ENCODE measurements at places on chromosomes 1 and 21.

DNA sequence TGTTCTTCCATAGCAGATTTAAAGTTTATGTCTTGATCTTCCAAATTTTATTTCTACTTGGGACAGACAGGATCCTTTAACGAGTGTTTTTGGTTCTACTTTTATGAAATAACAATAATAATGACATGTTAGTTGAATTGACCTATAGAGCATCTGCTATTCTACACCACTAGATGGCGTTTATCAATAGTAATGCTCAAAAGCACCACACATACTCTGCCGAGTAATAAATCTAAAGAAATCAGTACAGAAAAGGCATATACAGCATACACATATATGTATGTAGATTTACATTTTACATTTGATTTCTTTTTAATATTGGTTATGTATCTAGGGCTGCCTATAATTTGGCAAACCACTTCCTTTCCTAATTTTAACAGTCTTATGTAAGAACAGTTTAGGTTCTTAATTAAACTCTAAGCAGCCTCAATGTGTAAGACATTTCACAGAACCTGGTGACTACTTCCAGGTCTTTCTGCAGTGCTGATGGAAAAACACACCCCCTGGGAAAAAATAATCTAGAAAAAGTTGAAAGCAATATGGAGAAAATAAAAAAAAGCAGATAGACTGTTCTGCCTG is 5.9 kb upstream of the SIPA1L2 start:
- peak; percentile 65 for DNase-seq

GRCh38 chr1:23539698-23540266 is 8.7 kb upstream of the E2F2 start:
- DNase-seq: peak; percentile 83

DNA sequence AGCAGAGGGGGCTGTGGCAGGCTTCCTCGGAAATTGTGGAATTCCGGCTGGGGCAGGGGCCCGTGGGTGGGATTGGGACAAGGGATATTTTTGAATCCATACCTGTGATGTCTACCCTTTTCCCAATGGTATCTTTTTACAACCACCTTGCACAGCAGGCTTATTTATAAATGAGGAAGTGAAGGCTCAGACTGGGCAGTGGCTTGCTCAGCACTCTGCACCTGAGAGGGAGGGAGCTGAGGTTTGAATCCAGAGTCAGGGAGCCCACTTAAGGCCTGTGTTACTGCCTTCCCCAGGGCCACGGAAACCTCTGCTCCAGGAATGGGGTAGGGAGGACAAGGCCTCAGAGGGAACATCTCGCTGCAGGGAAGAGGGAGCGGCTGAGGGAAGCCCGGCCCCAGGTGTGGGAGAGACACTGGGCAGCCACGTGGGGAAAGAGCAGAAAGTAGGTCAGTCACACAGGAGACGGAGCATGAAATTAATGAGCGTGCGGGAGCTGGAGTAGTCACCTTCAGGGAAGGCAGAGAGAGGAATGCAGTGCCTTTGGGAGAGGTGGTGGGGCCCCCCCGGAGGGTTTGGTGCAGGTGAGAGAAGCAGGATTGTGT is 35.4 kb upstream of the SCMH1 start:
- no peak for DNase-seq

DNA sequence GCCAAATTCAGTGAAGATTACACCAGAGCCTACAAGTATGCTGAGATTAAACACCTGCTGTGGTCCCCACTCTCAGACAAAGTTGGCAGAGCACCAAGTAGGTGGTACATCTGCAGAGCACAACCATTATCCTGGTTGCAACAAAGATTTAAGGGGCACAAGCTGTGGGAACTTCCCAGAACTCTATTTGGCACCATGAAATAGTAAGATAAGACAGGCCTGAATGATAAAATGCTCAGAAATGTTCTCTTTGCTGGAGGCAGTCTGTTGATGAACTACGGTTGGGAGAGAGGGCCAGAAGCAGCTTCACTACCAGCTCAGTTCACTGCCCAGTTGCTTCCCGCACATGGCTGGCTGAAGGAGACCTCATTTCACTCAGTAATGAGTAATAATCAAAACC is 19.9 kb downstream of the RPL5 start:
- no peak for DNase-seq

- DNase-seq: no peak
These were observed 173.9 kb upstream of the SNX7 start for GRCh38 chr1:98487620-98488019.

- DNase-seq: peak; percentile 44
These were observed 13.6 kb downstream of the FHAD1 start for GRCh38 chr1:15260418-15261154.

All from bronchial epithelial cell (primary cell).